Gastrocnemius medialis (tissue), 4 donors: ENCODE measurements at places on chromosomes 11 and 22. TPM values are rescaled to one million over a fixed set of nuclear protein-coding genes. Genes with fewer than 3 reads are reported as not detected.

The IL17REL gene
- total RNA-seq, result not detected

The CDC42EP2 gene
- 11.6 TPM for total RNA-seq

The APOL6 gene
- 4.5 TPM for total RNA-seq

The OR8A1 gene
- total RNA-seq, result not detected

The SLC17A6 gene
- total RNA-seq, result not detected

DNA sequence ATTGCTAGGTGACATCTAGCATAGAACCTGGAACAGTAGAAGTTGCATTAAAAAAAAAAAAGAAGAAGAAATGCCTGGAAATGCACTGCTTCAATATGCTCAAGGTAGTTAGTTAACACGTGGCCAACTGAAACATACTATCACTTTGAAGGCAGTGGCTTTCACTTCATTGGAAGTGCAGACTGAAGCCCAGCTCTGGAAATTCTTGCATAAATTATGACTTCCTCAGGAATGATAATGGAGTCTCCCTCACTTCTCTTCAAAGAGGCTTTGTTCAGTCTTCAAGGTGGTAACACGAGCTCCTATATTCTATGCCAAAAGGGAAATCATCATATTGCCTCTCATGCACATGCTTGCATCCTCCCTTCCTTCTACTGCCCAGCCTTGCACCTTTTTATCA is 715.9 kb upstream of the API5 start:
- H3K4me3 ChIP-seq, result no peak overlapping the region
- no peak for DNase-seq
- no peaks in the 10 kb centered on the region for H3K27me3 ChIP-seq
- no peaks in the 10 kb centered on the region for H3K36me3 ChIP-seq
- no peak overlapping the region for H3K27ac ChIP-seq

DNA sequence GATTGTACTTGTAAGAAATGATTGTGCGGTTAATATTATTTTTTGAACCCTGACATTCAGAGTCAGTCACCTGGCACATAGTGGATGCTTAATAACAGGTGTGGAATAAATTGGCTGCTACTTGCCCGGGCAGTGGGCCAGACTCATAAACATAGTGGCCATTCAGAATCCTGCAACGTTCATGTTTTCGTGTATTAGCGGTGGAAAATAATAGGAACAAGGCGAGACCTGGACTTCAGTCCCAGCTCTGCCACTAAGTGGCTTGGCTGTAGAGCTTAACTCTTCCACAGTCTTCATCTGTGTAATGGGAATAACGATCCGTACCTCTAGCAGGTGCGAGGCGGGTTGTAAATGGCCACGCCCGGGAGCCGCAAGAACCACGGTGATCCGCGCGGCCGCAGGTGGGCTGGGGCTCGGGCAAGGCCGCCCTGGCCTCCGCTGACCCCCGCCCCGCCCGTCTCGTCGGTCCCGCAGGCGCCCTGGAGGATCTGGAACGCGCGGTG is 761 bp upstream of the TMEM25 start:
- peaks cover 19% of the 10 kb centered on the region for H3K4me1 ChIP-seq
- H3K27me3 ChIP-seq, result no peaks in the 10 kb centered on the region
- peak overlapping the region; percentile 82 for H3K27ac ChIP-seq

- H3K4me1 ChIP-seq, result no peaks in the 10 kb centered on the region
- DNase-seq, result no peak
- no peak overlapping the region for H3K4me3 ChIP-seq
- no peak overlapping the region for H3K27ac ChIP-seq
- no peaks in the 10 kb centered on the region for H3K36me3 ChIP-seq
Observed at GRCh38 chr11:109984634-109985289, 108.4 kb upstream of the ZC3H12C start.

- H3K27me3 ChIP-seq, result peaks cover 15% of the 10 kb centered on the region
- no peak overlapping the region for H3K4me3 ChIP-seq
- peaks cover 10% of the 10 kb centered on the region for H3K4me1 ChIP-seq
- DNase-seq, result no peak
- no peaks in the 10 kb centered on the region for H3K36me3 ChIP-seq
- no peak overlapping the region for H3K27ac ChIP-seq
Observed at GRCh38 chr22:23144432-23144831, 845 bp upstream of the RAB36 start.

GRCh38 chr11:12693479-12694182 is 19.4 kb downstream of the TEAD1 start:
- peak; percentile 60 for DNase-seq
- peak overlapping the region; percentile 45 for H3K4me3 ChIP-seq

DNA sequence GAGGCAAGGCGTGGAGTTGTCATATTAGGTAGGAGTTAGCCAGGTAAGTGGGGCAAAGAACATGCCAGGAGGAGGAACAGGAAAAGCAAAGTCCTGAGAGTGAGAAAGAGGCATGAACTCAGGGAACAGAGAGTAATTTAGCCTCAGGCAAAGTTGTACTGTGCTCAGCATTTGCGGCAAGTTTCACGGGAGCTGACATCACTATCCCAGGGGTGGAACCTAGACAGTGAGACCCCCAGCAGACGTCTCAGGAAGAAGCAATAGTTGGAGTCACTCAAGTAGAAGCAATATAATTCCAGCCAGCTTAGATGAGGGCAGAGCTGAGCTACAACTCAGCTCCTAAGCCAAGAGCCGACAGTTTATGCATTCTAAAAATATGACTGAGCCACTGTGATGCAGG is 426.0 kb upstream of the ISX start:
- no peaks in the 10 kb centered on the region for H3K27me3 ChIP-seq
- H3K4me1 ChIP-seq, result no peaks in the 10 kb centered on the region
- no peak for DNase-seq
- no peak overlapping the region for H3K4me3 ChIP-seq
- H3K27ac ChIP-seq, result no peak overlapping the region

DNA sequence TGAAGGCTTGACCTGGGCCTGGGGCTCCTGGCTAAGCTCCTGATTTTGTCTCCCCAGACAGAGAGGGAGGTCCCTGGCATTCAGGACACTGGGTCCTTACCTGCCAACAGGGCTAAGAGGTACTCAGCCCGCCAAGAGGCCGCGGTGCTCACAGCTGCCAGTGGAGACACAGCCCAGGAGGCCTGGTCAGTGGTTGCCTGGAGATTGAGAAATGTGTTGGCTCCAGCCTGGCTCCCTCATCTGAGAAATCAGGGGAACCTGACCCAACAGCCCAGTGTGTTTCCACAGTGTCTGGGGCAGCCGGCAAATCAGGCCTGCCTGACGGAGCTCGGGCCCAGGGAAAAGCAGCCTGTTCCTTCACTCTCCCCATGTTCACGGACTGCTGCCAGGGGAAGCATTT is 79.4 kb upstream of the NAV2 start:
- peaks cover 16% of the 10 kb centered on the region for H3K4me1 ChIP-seq
- H3K4me3 ChIP-seq, result no peak overlapping the region
- no peaks in the 10 kb centered on the region for H3K27me3 ChIP-seq
- peak; percentile 62 for DNase-seq

- no peaks in the 10 kb centered on the region for H3K36me3 ChIP-seq
- H3K4me1 ChIP-seq, result no peaks in the 10 kb centered on the region
- H3K27ac ChIP-seq, result no peak overlapping the region
- H3K4me3 ChIP-seq, result no peak overlapping the region
- DNase-seq, result no peak
- no peaks in the 10 kb centered on the region for H3K27me3 ChIP-seq
Observed at GRCh38 chr22:29433856-29434255, 4.5 kb upstream of the RFPL1 start.

GRCh38 chr11:12106501-12106900 is 3.9 kb upstream of the MICAL2 start:
- H3K27me3 ChIP-seq, result peaks cover 4% of the 10 kb centered on the region
- DNase-seq, result no peak
- H3K36me3 ChIP-seq, result no peaks in the 10 kb centered on the region
- no peak overlapping the region for H3K4me3 ChIP-seq
